ENCODE measurements at places on chromosomes 4 and X.

- DNase-seq: no peak
These were observed 10.9 kb upstream of the FAT4 start for GRCh38 chr4:125303821-125304220.

GRCh38 chr4:148330161-148330560 is 112.1 kb downstream of the NR3C2 start:
- no peak for DNase-seq

DNA sequence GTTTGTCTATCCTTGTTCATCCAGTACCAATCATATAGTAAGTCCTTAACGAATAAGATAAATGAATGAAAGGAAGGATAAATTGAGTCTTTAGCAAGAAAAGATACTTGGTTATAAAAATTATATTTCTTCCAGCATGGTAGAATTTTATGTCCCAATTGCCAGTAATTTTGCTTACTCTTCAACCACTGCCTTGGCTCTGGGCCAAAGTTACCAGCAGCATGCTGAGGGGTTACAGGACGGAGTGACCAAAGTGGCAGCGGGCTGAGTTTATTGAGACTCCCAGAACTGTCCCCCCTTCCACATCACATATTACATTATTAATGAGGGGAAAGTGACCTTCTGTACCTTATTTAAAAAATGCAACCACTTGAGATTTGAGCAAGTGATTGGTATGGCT is 121.7 kb downstream of the RASGEF1B start:
- DNase-seq: no peak

DNA sequence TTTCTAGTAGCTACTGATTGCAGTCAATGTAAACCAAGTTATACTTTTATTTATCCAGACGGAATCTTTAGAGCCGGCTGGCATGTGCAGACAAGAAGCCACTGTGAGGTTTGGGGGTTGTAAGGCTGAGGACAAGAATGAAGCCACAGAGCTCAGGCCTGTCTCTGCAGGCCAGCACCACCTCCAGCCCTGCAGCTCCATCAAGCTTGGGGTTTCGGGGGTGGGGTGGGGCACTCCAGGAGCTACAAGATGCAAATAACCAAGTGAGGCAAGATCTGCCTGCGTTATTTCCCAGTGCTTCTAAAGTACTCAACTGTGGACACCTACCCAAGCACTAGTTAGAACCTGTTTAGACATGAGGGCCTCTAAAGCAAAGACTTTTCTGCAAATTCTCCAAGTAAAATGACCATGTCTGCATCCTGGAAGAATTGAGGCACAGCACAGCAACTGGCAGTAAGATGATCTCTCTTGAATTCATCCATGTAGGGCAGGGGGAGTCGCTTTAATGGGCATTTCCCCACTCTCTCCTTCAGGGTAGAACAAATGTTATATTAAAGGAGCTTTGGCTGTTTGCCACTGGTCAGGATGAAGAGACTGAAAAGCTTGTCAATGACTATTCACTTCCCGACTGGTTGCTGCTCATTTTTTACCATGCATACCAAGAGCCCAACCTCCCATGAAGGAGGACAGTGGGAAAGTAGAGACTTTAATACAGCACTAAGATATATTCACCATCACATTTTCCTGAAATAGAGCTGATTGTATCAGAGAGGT is 222.5 kb downstream of the MGST2 start:
- DNase-seq: no peak

All from GM20000 (cell line).